Stimulated activated CD4-positive, alpha-beta T cell treated with anti-CD3 and anti-CD28 coated beads, TNF-alpha, amount 100 ng/mL, for 24 hours (primary cell): ENCODE measurements at places on chromosomes 1 and 21.

GRCh38 chr21:35037384-35037765, 11.7 kb downstream of the RUNX1 start:
- DNase-seq, result no peak

- no peak for DNase-seq
Observed at GRCh38 chr1:97365026-97365425, 555.8 kb downstream of the DPYD start.

DNA sequence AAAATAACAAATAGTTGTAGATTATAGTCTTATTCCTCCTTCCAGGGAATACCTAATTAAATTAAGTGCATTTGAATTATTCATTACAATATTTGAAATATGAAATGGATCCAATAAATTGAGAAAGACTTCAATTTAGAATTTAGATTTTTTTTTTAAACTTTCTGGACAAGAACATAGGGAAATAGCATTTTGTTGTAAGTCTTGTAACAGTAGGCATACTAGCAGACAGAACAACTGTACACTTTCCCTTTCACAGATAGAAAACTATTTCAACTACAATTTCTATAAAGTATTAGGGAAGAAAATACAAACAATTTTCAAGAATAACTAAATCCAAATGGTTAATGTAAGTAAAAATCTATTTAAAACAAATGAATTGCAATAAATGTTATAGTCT, 577.5 kb downstream of the USP25 start:
- no peak for DNase-seq

DNA sequence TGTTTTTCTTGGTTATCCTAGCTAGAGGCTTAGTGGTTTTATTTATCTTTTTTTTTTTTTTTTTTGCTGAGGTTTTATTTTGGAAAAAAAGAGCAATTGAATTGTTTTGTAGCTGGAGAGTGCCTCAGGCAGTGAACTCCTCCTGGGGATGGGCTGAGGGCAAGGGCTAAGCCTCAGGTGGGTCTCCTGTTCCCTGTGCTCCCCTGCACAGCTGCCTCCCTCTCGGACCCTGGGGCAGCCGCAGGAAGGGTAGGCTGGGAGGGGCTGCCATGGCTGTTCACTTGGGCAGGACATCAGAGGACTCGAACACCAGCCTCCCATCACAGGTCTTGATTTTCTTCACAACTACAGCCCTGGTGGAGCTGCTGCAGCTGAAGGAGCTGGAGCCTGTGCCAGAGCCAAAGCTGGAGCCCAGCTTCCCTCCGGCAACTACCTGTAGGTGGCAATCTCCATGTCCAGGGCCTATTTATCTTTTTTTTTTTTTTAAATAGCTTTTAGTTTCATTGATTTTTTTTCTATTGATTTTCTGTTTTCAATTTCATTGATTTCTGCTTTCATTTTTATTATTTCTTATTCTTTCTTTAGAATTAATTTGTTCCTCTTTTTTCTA, 28.9 kb downstream of the LEPR start:
- no peak for DNase-seq

GRCh38 chr1:212971312-212971711, 21.0 kb downstream of the VASH2 start:
- no peak for DNase-seq

DNA sequence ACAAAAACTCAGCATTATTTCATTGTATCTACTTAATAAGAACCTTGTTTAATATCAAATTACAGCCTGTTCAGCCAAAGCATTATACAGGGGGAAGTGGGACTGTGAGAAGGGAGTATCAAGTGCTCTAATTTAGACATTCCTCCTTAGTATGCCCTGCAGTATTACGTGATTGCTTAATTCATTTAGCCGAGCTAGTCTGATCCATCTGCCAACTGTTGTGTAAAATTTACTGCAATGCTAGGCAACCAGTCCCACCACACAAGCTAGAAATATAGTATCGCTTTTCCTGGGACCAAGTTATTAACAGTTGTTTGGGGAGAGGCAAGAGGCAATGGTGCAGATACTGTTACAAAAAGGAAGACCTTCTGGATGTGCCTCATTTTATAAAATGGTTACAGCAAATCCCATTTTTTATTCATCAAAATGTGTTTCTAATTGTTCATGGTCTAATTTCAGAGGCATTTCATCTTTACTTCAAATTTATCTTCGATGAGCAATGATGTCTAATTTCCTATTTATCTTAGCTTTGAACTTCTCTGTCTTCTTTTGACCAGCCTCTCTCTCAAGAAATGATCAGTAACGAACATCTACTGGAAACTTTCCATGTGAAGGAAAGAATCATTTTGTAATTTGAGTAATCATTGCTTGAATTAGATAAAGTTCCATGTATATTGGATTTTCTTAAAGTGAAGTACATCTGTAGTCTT, 283.3 kb downstream of the DUSP10 start:
- DNase-seq, result no peak

DNA sequence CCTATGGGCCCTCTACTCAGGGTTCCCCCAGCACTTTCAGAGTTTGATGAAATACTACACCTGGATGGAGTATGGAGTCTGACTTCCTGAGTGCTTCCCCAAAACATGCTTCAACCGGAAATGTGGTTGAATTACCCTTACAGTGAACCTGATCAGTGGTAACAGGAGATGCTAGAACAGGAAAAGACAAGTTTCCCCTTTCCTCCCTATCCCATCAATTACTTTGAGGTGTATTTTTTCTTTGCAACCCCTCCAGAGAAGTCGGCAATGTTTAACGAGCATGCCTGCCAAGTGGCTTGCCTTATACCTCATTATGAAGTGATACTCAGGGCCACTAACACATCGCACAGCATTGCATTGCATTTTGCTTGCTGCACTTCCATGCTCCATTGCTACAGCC, 7.0 kb downstream of the KRTAP15-1 start:
- DNase-seq, result no peak

DNA sequence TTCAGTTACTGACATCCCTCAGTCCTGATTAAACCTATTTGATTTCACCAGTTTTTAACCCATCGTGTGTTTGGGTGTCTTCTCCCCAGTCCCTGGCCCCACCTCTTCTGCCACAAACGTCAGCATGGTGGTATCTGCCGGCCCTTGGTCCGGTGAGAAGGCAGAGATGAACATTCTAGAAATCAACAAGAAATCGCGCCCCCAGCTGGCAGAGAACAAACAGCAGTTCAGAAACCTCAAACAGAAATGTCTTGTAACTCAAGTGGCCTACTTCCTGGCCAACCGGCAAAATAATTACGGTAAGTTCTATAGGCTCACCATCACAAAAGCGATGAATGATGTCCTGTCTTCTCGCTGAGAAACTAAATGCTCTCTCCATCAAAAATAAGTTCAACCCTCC, 28.7 kb downstream of the NBPF3 start:
- no peak for DNase-seq

DNA sequence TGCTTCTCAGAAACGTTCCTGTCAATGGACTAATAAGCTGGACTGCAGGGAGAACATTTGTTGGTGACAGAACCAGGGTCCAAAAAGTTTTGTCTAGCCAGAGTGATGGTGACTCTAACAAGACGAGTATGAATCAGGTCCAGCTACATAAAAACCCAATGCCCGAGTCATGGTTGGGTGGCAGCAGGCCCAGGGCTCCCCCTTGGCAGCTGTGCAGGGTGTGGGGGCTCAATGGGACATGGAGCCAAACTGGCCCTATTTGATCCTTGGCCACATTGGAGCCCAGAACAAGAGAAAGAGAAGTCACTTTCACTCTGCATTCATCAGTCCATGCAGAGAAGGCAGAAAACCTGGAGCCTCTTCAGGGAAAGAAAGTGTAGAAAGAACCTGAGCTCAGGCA, 37.9 kb upstream of the TENT5C start:
- DNase-seq, result no peak

DNA sequence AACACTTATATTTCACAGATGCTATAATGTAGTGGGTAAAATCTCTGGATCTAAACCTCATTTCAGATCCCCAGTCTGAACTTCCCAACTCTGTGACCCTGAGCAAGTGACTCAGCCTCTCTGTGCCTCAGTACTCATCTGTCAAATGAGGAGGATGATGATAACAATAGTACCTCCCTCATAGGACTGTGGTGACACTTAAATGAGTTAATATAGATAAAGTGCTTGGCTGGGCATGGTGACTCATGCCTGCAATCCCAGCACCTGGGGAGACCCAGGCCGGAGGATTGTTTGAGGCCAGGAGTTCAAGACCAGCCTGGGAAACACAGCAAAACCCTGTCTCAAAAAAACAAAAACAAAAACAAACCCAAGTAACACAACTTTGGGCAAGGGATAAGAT, 4.7 kb upstream of the ECE1 start:
- peak; percentile 57 for DNase-seq
